RPMI7951 (cell line): ENCODE measurements at places on chromosomes 4 and X. TPM values are rescaled to one million over a fixed set of nuclear protein-coding genes. Genes with fewer than 3 reads are reported as not detected.

DNA sequence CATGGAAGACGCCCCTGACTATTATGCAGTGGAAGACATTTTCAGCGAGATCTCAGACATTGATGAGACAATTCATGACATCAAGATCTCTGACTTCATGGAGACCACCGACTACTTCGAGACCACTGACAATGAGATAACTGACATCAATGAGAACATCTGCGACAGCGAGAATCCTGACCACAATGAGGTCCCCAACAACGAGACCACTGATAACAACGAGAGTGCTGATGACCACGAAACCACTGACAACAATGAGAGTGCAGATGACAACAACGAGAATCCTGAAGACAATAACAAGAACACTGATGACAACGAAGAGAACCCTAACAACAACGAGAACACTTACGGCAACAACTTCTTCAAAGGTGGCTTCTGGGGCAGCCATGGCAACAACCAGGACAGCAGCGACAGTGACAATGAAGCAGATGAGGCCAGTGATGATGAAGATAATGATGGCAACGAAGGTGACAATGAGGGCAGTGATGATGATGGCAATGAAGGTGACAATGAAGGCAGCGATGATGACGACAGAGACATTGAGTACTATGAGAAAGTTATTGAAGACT is 3.6 kb downstream of the TSPYL2 start:
- no peak for DNase-seq

GRCh38 chr4:288891-289290 is 16.4 kb downstream of the ZNF732 start:
- DNase-seq = peak; percentile 15

- DNase-seq = no peak
These were observed 492.0 kb upstream of the FTHL17 start for GRCh38 chrX:31563792-31564191.

DNA sequence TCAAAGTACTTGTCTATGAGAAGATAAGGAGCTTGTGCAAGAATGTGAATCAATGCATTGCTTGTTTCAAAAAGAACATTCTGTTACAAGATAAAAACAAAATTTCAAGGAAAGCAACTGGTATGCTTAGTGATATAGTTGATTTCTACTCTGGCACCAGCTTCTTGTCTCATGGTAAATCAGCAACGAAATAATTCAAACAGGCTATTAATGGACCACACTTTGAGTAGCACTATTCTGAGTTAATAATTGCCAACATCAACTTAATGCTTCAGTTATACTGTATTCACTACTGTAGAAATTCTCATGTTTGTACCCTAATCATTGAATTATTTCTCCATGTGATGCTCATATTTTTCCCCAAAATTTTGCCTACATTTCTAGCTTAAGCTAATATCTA is 252.6 kb downstream of the NDST4 start:
- DNase-seq = no peak

DNA sequence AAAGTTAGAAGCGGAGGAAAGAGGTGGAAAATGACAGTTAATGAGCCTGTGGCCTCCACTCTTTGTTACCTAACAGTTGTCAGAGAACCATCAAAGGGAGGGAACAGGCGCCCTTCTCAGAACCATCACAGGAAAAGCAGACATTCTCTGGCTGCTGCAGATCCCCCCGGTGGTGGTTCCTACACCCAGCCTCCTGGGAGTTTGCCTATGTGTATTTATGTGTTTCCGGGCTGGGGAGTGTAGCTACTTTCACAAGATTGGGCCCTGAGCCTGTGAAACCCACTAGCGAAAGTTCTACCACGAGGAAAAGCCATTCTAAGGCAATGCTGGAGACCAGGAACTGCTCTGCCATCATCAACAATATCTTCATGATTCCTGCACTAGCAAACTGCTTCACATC is 52.7 kb upstream of the BCOR start:
- DNase-seq = no peak

- no peak for DNase-seq
These were observed 82.6 kb downstream of the MTMR1 start for GRCh38 chrX:150775569-150776350.

GRCh38 chr4:125200556-125200955 is 114.2 kb upstream of the FAT4 start:
- no peak for DNase-seq

- no peak for DNase-seq
These were observed 5.6 kb downstream of the CYSLTR1 start for GRCh38 chrX:78321809-78322208.

GRCh38 chrX:155766321-155766720 is 114.8 kb upstream of the VAMP7 start:
- peak; percentile 2 for DNase-seq

DNA sequence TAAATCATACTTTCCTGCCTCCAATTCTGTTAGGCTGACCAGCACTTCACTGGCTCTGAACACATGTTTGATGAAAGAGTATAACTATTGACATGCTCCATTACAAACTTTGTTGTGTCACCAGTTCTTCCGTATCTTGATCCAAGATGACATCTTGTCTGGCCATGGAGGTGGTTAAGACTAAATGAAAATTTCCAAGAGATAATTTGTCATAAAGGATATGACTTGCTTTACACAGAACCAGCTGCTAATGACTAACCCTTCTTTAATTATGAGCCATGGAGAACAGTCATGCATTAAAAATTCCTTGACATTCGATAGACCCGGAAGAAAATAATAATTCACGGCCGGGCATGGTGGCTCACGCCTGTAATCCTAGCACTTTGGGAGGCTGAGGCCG is 17.7 kb upstream of the N4BP2 start:
- DNase-seq = peak; percentile 59

- no peak for DNase-seq
These were observed 63.5 kb downstream of the SHROOM3 start for GRCh38 chr4:76498550-76498949.

GRCh38 chr4:126306152-126306869 is 991.6 kb downstream of the FAT4 start:
- no peak for DNase-seq

GRCh38 chrX:76064825-76065224 is 108.0 kb upstream of the PBDC1 start:
- no peak for DNase-seq

DNA sequence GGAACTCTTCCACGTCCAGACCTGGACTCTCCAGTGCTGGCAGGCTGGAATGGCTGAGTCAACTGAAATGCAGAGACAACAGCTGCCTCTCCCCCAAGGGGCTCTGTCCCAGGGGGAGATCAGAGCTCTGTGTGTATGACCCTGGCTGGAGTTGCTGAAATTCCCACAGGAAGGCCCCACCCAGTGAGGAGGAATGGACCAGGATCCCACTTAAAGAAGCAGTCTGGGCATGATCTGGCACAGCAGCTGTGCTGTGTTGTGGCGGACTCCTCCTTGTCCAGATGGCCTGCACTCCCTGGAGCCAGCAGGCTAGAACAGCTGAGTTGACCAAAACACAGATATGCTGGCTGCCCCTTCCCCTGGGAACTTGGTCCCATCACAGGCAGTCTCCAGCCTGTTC is 25.4 kb downstream of the C4orf17 start:
- DNase-seq = no peak

GRCh38 chr4:114487101-114487500 is 111.5 kb upstream of the UGT8 start:
- no peak for DNase-seq

GRCh38 chrX:153474266-153474665 is 3.9 kb upstream of the HAUS7 start:
- DNase-seq = no peak

DNA sequence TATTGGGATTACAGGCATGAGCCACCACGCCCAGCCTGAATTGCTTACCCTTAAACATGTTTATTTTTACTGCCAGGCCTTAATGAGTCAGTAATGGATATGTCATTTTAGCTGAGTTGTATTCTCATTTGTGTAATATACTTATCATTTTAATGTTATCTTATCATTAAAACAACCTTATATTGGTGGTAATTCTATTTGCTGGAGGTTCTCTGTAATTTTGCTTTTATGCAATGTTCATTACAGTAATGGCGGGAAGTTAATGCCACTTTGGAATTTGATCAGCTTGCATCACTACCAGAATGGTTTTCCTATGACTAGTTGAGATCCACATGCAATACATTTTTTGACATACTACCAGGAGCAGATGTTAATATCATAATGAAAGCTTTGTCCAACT is 6.3 kb upstream of the PGAM4 start:
- DNase-seq = no peak

GRCh38 chr4:86878640-86879039 is 13.6 kb downstream of the C4orf36 start:
- DNase-seq = no peak

GRCh38 chr4:168656055-168656660 is 159.3 kb downstream of the PALLD start:
- DNase-seq = peak; percentile 76

Gene UGT2B11
- not detected in 2 replicates for total RNA-seq

Gene PABPC4L
- total RNA-seq = 0.12 TPM in 1 of 2 replicates, not detected in the other

Gene SSX3
- not detected in 2 replicates for total RNA-seq

Gene TRIM60
- not detected in 2 replicates for total RNA-seq

Gene TMPRSS11B
- not detected in 2 replicates for total RNA-seq

Gene USP51
- 0.49 and 1.1 TPM in 2 replicates for total RNA-seq

Gene TREX2
- not detected in 2 replicates for total RNA-seq

Gene CT47B1
- not detected in 2 replicates for total RNA-seq
